ENCODE measurements at places on chromosomes 13 and 19. TPM values are rescaled to one million over a fixed set of nuclear protein-coding genes. Genes with fewer than 3 reads are reported as not detected.

LILRA1 gene
- total RNA-seq = not detected

HCST gene
- 0.47 TPM for total RNA-seq

SYCN gene
- total RNA-seq = 0.36 TPM

CYP4F2 gene
- total RNA-seq = 0.22 TPM

TBXA2R gene
- total RNA-seq = 24.0 TPM

C19orf67 gene
- total RNA-seq = 2.1 TPM

KCNN1 gene
- total RNA-seq = 4.7 TPM

LRP3 gene
- 0.29 TPM for total RNA-seq

KLK11 gene
- not detected for total RNA-seq

GRCh38 chr19:13234518-13234917 is 84.3 kb downstream of the IER2 start:
- peak; percentile 91 for DNase-seq

DNA sequence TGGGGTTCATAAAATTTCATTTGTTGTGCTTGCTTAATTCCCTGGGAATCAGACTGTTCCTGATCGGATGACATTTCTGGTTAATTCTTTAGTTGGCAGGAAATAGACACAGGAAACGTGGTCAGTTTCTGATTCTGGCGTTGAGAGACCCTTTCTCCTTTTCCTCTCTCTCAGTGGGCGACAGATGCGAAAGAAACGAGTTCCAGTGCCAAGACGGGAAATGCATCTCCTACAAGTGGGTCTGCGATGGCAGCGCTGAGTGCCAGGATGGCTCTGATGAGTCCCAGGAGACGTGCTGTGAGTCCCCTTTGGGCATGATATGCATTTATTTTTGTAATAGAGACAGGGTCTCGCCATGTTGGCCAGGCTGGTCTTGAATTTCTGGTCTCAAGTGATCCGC is 10.8 kb downstream of the LDLR start:
- DNase-seq = no peak

DNA sequence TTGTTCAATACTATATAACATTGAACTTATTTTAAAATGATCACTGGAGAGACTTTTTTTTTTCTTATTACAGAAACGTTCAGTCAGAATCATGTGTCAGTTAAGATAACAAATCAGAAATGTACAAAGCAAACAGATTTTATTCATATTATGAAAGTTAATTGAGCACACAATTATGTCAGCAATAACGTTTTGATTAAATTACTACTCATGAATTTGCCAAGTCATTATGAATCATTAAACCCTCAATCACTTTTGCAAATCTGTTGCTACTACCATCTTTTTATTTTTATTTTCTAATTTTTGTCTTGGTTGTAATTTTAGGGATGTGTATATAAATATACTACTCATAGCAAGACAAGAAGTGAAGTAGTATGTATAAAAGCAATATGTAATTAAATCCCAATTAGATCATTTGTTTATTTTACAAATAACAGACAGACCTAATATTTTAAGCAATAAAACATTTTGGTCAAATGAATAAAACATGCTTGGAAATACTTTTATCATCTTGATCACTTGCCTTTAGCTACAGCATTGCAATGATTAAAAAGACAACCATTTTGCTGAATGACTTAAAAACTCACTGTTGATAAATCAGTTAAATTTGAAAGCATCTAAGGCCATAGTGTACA is 893.4 kb upstream of the MIR17HG start:
- no peak for DNase-seq

- DNase-seq = no peak
Measured at GRCh38 chr13:25890671-25891212, 161.1 kb downstream of the SHISA2 start.

GRCh38 chr13:97004096-97004876 is 10.0 kb upstream of the OXGR1 start:
- no peak for DNase-seq

- no peak for DNase-seq
Measured at GRCh38 chr13:75468098-75468497, 13.9 kb downstream of the TBC1D4 start.

GRCh38 chr13:112441226-112441625 is 65.1 kb downstream of the SPACA7 start:
- DNase-seq = no peak

- DNase-seq = no peak
Measured at GRCh38 chr13:38685974-38686576, 802 bp upstream of the FREM2 start.

GRCh38 chr13:110664673-110665072 is 41.2 kb downstream of the CARS2 start:
- DNase-seq = no peak

GRCh38 chr13:29721766-29722165 is 126.3 kb upstream of the SLC7A1 start:
- DNase-seq = no peak

- no peak for DNase-seq
Measured at GRCh38 chr13:29922281-29922821, 71.9 kb upstream of the UBL3 start.

DNA sequence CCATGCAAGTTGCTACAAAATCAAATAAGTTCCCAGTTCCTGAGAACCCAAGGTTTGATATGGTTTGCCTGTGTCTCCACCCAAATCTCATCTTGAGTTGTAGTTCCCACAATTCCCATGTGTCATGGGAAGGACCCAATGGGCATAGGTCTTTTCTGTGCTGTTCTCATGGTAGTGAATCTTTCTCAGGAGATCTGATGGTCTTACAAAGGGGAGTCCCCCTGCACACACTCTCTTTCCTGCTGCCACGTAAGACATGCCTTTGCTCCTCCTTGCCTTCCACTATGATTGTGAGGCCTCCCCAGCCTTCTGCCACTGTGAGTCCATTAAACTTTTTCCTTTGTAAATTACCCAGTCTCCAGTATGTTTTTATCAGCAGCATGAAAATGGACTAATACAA is 28.5 kb upstream of the TSHZ3 start:
- no peak for DNase-seq

DNA sequence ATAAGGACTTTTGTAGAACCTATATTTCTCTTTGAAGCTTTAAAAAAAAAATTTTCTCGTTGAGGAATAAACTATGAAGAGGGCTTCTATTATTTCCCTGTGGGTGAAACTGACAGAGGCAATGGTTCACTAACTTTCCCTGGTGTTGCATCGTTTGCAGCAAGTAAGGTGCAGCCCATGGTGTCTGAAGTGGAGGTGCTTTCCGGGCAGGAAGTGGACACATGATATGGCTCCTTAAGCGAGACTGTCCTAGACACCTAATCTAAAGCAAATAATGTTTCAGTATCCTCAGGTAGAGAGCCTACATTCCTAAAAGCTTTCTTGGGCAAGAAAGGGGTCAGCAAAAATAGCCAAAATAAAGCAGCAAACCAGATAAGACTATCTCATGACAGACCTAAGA is 437.6 kb upstream of the ARGLU1 start:
- no peak for DNase-seq

GRCh38 chr13:30545320-30545719 is 72.4 kb upstream of the USPL1 start:
- no peak for DNase-seq

- DNase-seq = no peak
Measured at GRCh38 chr13:35964863-35965180, 166.4 kb downstream of the DCLK1 start.

DNA sequence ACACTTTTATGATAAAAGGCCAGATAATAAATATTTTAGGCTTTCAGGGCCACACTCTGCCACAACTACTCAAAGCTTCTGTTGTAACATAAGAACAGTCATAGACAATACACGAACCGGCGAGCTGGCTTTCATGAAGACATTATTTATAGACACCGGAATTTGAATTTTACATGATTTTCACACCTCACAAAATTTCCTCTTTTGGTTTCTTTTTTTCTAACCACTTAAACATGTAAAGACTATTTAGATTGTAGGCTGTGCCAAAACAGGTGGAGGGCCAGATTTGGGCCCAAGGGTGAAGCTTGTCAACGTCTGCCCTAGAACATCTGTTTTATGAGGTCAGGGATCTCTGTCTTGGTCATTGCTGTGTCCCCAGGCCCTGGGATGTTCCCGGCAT is 29.7 kb upstream of the FXYD3 start:
- DNase-seq = no peak

DNA sequence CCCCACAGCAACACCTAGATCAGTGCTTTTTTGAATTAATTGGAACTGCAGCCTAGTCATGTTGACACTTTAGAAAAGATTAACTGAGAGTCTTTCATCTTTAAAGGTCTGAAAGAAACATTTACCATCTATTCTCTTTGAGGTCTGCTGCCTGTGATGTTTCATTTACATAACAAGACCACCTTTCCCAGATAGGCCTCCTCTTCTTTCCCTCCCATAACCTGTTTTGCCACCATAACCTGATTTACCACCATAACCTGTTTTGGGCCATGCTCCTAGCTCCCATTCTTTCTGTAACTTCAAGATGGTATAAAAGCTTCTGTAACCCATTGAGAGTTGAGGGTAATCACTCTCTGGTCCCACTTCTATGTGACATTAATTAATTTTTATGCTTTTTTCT is 320.8 kb downstream of the PCDH20 start:
- DNase-seq = no peak

- no peak for DNase-seq
Measured at GRCh38 chr19:56086671-56087430, 34.2 kb downstream of the ZNF787 start.

GRCh38 chr13:30308548-30308947 is 1.2 kb upstream of the KATNAL1 start:
- peak; percentile 88 for DNase-seq

DNA sequence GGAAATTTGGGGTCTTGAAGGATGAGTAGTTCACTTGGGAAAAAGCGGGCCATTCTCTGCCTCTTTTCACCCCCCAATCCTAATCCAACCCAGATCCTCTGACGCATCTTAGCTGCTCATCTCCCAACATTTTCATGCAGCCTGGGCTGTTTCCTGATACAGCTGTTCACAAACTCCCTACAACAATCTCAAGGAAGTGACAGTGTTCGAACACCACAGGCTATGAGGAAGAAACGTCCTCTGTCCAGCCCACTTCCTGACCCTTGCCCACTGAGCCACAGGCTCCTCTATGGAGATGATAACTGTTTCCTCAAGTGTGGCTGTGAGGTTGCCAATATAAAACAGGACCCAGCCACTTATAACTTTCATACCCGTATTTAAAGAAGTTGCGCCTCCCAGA is 16.2 kb downstream of the LMTK3 start:
- no peak for DNase-seq

GRCh38 chr13:99153219-99153618 is 47.4 kb upstream of the UBAC2 start:
- DNase-seq = no peak

- no peak for DNase-seq
Measured at GRCh38 chr13:114309806-114310410, 4.4 kb upstream of the CHAMP1 start.

DNA sequence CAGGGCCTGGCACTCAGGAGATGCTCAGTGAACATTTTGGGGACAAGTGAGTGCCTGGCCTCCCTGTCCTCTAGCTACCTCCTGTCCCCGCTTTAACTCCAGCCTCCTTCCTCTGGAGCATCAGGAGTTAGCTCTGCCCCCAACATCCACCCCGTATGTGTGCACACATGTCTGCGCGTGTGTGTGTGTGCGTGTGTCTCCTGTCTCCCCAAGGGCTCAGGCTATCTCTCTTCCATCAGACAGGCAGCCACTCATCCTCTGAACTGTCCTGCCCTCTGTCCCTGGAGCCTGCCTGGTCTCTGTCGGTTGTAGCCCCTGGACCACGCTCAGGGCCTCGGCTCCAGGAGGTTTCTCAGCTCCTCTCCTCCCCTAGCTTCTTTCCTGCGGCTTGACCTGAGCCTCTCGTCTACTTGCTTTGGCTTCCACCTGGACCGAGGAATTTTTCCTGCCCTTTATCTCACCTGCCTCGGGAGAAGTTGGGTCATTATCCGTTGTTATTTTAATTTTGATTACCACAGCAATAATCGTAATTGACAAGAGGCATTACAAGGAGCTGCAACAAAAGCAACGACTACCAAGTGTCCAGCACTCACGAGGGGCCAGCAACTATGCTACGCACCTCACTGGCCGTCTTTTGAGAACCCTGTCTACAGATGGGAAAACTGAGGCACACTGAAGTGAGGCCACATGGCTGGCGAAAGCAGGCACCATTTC is 32.0 kb upstream of the ASF1B start:
- no peak for DNase-seq

DNA sequence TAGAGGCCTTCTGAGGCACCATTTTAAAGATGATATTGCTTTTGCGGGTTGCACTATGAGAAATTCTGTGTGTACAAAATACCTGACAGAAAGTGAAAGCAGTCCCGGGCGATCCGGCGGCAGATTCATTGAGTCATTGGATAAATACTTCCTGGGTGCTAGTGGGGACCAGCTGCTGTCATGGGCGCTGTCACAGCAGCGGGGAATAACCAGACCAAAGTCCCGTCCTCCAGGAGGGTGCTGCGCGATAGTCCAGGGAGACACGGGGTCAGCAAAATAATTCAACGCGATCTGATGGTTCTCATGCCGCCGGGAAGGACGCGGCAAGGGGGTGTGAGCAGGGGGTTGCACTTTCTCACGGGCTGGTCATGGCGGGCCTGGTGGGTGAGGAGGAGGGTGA is 13.5 kb downstream of the ZFR2 start:
- no peak for DNase-seq

DNA sequence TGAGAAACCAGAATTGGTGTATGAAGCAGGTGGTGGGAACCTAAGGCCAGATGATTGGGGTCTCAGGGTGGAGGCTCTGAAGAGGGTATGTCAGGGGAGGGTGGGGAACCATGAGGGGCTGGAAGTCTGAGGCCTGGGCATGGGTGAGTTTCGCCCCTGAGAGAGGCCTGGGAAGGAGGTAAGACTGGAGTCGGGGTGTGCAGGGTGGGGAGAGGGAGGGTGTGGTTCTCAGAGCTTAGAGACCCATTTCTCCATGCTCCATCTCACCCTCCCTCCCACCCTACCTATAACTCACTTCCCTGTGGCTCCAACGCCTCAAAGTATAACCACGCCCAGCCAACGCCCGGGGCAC is 1.0 kb upstream of the KLHL26 start:
- no peak for DNase-seq

GRCh38 chr13:23477101-23477500 is 43.6 kb upstream of the SACS start:
- no peak for DNase-seq

DNA sequence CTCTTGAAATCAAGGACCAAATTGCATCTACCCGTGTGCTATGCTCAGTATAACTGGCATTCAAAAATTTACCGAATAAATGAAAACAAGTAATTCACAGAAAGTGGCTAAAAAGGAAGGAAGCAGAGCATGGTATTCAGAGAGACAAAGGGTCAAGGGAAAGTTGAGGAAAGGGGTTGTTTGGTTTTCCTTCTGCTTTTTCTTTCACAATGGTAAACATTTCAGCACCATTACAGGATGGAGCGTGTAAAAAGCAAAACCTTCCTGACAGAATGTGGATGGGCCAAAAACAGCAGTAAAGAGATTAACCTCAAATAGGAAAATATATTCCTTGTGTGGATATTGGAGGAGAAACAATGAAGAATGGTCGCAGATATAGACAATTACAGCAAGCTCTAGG is 14.8 kb downstream of the DIAPH3 start:
- no peak for DNase-seq
